B cell (primary cell): ENCODE measurements at places on chromosomes 5 and 9. TPM values are rescaled to one million over a fixed set of nuclear protein-coding genes. Genes with fewer than 3 reads are reported as not detected.

DNA sequence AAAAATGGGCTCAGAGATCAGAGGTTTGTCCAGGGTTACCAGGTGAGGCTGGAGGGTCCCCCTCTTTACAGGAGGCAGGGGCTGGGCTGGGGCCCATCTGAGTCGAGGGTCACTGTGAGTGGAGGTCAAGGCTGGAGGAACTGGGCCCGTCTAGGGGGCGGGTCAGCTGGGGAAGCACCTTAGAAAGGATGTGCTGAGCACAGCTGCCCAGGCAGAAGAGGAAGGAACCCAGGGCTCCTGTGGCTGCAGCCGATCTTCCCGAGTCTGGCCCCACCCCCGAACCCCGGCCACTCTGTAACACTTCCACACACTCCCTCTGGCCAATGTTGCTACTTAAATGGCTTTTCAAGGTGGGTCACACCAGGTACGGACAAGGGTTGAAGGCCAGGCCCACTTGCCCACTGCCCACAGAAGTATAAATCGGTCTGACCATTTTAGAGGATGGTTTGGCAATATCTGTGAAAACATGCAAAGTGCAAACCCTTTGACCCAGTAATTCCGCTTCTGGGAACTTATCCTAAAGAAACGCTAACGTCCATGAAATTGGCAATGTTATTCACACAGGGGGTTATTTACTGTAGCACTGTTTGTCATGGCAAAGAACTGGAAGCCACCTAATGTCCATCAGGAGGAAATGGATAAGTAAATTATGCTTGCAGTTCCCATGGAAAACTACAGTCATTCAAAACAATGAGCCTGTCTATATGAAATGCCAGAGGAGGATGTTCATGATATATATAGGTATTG, 30.5 kb upstream of the EEIG1 start:
- H3K4me1 ChIP-seq = peaks cover 33% of the 10 kb centered on the region
- peak overlapping the region; percentile 12 for H3K27ac ChIP-seq
- H3K4me3 ChIP-seq = no peak overlapping the region
- no peaks in the 10 kb centered on the region for H3K27me3 ChIP-seq
- DNase-seq = peak; percentile 48

DNA sequence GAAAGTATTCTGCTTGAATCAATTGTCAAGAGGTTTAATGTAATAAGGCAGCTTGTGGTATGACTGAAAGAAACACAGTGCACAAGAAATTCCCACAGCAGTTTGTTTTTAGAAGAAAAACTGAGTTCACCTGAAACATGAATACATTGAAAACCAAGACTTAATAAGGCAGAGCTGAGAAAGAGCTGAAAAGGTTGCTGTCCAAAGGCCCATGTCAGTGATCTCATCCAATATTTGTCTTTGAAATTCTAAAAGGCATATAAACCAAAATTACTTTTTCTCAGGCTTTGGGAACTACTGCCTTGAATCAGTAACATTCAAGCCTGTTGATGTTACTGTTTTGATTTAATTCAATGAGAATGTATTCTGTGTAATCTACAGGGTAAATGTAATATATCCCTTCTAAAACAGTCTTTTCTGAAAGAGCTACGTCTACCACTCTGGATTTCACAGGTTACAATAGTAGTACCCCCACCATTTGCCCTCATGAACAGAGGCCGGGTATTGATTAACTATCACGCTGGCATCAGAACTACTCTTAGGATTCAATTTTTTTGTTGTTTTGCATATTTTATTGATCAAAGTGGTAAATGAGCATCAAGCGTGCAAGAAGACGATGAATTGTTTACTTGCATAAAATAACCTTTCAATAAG, 57.8 kb downstream of the PPIC start:
- H3K4me3 ChIP-seq = no peak overlapping the region
- no peak for DNase-seq
- H3K27ac ChIP-seq = no peak overlapping the region
- H3K4me1 ChIP-seq = no peaks in the 10 kb centered on the region
- H3K27me3 ChIP-seq = peaks cover 2% of the 10 kb centered on the region
- no peaks in the 10 kb centered on the region for H3K36me3 ChIP-seq

DNA sequence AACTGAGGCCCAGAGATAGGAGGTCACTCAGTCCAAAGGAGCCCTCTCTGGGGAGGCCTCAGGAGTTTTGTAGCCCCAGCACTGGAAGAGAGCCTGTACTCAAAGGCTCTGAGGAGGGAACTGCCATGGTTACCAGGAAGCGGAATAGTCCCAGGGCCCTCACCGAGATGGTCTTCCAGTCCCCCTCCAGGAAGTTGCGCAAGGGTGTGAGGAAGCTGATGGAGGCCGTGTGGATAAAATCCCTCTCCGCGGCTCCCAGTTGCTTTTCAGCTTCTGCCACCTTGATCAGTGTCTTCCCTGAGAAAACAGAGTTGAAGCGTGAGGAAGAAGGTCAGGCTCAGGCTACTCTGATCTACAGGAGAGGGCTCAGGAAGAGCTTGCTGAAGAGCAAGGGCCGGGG, 13.5 kb downstream of the SH3GLB2 start:
- no peak for DNase-seq
- H3K36me3 ChIP-seq = no peaks in the 10 kb centered on the region
- H3K27me3 ChIP-seq = no peaks in the 10 kb centered on the region
- no peaks in the 10 kb centered on the region for H3K4me1 ChIP-seq
- H3K27ac ChIP-seq = no peak overlapping the region

- H3K36me3 ChIP-seq = no peaks in the 10 kb centered on the region
- no peaks in the 10 kb centered on the region for H3K27me3 ChIP-seq
- no peak for DNase-seq
These were observed 603.6 kb upstream of the CLINT1 start for GRCh38 chr5:158462349-158463114.

C8G gene
- 1.7 and 2.8 TPM in 2 replicates for total RNA-seq

- H3K27me3 ChIP-seq = no peaks in the 10 kb centered on the region
- H3K27ac ChIP-seq = peak overlapping the region; percentile 56
- peaks cover 93% of the 10 kb centered on the region for H3K4me1 ChIP-seq
These were observed 31.6 kb downstream of the ADAM19 start for GRCh38 chr5:157543825-157544622.

- H3K4me1 ChIP-seq = peaks cover 7% of the 10 kb centered on the region
- H3K27me3 ChIP-seq = no peaks in the 10 kb centered on the region
- DNase-seq = no peak
- no peaks in the 10 kb centered on the region for H3K36me3 ChIP-seq
- no peak overlapping the region for H3K27ac ChIP-seq
- H3K4me3 ChIP-seq = no peak overlapping the region
These were observed 29.4 kb upstream of the PDCD1LG2 start for GRCh38 chr9:5480919-5481318.

GRCh38 chr5:15595929-15596328, 95.9 kb downstream of the FBXL7 start:
- H3K36me3 ChIP-seq = no peaks in the 10 kb centered on the region
- no peaks in the 10 kb centered on the region for H3K27me3 ChIP-seq
- no peak overlapping the region for H3K4me3 ChIP-seq
- no peak for DNase-seq
- H3K4me1 ChIP-seq = no peaks in the 10 kb centered on the region

DNA sequence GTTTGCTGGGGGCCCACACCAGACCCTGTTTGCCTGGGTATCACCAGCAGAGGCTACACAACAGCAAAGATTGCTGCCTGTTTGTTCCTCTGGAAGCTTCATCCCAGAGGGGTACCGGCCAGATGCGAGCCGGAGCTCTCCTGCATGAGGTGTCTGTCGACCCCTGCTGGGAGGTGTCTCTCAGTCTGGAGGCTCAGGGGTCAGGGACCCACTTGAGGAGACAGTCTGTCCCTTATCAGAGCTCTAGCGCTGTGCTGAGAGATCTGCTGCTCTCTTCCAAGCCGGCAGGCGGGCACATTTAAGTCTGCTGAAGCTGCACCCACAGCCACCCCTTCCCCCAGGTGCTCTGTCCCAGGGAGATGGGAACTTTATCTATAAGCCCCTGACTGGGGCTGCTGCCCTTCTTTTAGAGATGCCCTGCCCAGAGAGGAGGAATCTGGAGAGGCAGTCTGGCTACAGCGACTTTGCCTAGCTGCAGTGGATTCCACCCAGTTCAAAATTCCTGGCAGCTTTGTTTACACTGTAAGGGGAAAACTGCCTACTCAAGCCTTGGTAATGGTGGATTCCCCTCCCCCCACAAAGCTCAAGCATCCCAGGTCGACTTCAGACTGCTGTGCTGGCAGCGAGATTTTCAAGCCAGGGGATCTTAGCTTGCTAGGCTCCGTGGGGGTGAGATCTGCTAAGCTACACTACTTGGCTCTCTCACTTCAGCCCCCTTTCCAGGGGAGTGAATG, 206.0 kb upstream of the TLX3 start:
- no peaks in the 10 kb centered on the region for H3K4me1 ChIP-seq
- H3K36me3 ChIP-seq = no peaks in the 10 kb centered on the region
- no peaks in the 10 kb centered on the region for H3K27me3 ChIP-seq
- DNase-seq = no peak
- H3K27ac ChIP-seq = no peak overlapping the region

GRCh38 chr5:143682246-143682905, 129.6 kb upstream of the HMHB1 start:
- no peaks in the 10 kb centered on the region for H3K36me3 ChIP-seq
- no peak overlapping the region for H3K4me3 ChIP-seq
- no peak overlapping the region for H3K27ac ChIP-seq

DNA sequence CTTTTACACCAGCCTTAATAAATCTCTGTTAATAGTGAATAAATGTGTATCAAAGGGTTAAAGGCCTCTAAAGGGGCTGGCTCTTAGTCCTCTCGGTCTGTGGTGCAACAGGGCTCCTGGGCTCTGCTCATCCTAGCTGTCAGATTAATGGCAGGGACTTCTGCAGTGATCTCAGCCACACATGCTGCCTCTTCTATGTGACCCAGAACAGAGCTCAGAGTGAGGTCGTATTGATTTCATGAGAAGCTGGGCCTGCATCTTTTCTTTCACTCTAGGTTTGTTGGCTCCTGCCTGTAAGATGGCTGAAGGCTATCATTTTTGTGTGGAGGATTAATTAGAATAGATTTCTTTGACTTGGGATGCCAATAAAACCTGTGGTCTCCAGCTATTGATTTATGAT, 165.0 kb upstream of the GLRA1 start:
- no peak for DNase-seq
- no peak overlapping the region for H3K4me3 ChIP-seq
- H3K4me1 ChIP-seq = no peaks in the 10 kb centered on the region
- H3K27me3 ChIP-seq = no peaks in the 10 kb centered on the region
- no peak overlapping the region for H3K27ac ChIP-seq
